ENCODE measurements at places on chromosomes 5 and 9.

DNA sequence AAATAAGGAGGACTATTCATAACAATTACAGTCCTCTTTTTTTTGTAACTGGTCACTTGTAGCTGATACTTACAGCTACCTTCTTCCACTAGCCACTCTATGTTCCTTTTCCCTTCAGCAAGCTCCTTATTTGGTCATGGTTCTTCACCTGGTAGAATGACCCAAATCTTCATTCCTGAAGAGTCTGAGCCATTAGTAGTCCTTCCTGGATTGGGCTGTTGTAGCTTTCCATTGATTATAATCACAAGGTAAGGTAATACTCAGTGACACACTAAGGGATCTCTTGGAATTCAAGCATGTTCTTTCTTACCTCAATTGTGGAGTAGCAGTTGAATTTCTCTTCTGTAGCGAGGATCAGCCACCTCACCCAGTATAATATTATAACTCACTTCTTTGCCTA, 25.5 kb upstream of the ITGA2 start:
- no peak for DNase-seq

GRCh38 chr5:81524015-81524414, 130.1 kb upstream of the ACOT12 start:
- no peak for DNase-seq

- no peak for DNase-seq
Observed at GRCh38 chr5:168269937-168270330, 21.5 kb upstream of the WWC1 start.

DNA sequence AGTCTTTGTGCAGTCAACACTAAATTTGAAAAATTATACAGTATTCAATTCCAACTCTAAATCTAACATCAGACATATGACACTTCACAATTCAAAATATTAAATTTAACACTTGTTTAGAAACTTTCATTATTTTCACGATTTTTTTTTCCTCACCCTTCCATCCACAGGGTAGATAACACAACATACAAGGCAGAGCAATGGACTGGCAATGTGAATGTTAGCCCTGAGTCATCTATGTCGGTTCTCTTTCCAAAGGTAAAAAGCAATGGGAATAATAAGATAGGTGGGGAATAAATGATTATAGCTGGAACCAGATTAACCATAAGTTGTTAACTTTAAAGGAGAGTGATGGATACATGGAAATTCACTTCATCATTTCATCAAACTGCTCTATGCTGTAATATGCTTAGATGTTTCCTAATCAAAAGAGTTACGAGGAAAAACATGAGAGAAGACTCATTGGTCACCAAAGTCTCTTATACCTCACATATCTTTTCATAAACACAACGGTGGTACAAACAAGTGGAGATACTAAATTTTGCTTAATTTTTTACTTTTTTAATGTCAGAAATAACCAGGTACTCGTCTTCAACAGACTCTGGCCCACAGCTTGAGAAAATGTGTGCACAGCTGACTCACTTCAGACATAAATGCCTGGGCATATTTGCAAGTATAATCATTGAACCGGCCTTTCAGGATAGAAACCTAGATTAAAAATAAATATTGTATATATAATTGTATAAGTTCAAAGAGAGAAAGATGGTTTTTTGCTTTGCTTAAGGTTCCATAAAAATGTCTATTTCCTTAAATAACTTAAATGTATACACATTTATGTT, 23.0 kb downstream of the RFX3 start:
- DNase-seq: no peak

- DNase-seq: no peak
Observed at GRCh38 chr5:160018945-160019625, 10.1 kb downstream of the TTC1 start.

DNA sequence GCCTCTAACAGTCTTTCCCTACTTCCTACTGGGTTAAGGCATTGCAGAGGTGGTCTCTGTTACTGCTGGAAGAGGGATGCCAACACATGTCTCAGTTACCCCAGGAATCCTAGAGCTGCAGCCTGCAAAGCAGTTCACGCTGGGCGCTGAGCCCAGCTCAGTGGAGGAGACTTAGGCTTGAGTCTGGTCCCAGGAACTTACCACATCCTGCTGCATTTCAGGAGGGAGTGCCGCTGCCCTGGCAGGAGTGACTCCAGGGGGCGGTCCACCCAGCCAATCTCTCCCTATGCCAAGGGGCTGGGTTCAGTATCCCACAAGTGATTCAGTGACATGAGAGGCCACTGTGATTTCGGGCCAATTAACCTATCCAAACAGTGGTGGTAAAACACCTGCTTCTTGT, 7.6 kb downstream of the TTC16 start:
- DNase-seq: no peak

- no peak for DNase-seq
Observed at GRCh38 chr5:173513521-173513991, 102.9 kb downstream of the BOD1 start.

- DNase-seq: no peak
Observed at GRCh38 chr9:68595868-68596267, 55.2 kb upstream of the TMEM252 start.

GRCh38 chr5:41048986-41049385, 22.2 kb downstream of the MROH2B start:
- no peak for DNase-seq

- no peak for DNase-seq
Observed at GRCh38 chr9:113756476-113757192, 119.5 kb upstream of the ZNF618 start.

- DNase-seq: no peak
Observed at GRCh38 chr9:113529336-113530009, 65.9 kb downstream of the RGS3 start.

- no peak for DNase-seq
Observed at GRCh38 chr9:86637515-86637914, 283.3 kb upstream of the TUT7 start.

DNA sequence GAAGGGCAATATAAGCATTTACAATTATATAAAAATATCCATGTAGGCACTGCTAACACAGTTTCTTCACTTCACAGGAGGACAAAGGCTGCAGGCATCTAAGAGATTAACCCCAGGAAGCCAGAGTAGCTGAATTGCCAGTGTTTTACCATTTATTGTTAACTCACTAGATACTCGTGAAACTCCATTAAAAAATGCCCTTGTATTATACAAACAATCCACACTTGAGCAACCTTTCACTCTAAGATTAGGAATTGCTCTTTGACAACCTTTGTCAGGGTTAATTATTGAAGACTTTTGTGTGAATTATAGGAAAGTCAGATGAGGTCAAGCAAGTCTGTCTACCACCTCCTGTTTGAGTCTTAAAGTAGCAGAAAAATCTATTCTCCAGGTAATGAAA, 317.8 kb downstream of the ADGRV1 start:
- no peak for DNase-seq

GRCh38 chr5:2910401-2911175, 159.1 kb upstream of the IRX2 start:
- no peak for DNase-seq

GRCh38 chr9:114432323-114433067, 44.7 kb upstream of the AKNA start:
- DNase-seq: no peak

GRCh38 chr5:31156631-31157160, 36.8 kb upstream of the CDH6 start:
- no peak for DNase-seq

- DNase-seq: no peak
Observed at GRCh38 chr9:124544535-124544934, 37.3 kb upstream of the NR5A1 start.

Measured in activated CD4-positive, alpha-beta T cell treated with anti-CD3 and anti-CD28 coated beads, Interleukin-2, amount 50 U/mL, for 4 hours (primary cell).